WTC11 (cell line): ENCODE measurements at places on chromosomes 3 and 15. TPM values are rescaled to one million over a fixed set of nuclear protein-coding genes. Genes with fewer than 3 reads are reported as not detected.

Gene DENND4A
- 4.9 to 5.7 TPM (median 5.5 TPM) in 3 replicates for total RNA-seq

Gene SETMAR
- total RNA-seq, result 11.6 to 15.0 TPM (median 14.7 TPM) in 3 replicates

Gene WNT5A
- total RNA-seq, result 4.9 to 10.6 TPM (median 5.4 TPM) in 3 replicates

Gene RPP25
- 28.3 to 31.3 TPM (median 29.0 TPM) in 3 replicates for total RNA-seq

DNA sequence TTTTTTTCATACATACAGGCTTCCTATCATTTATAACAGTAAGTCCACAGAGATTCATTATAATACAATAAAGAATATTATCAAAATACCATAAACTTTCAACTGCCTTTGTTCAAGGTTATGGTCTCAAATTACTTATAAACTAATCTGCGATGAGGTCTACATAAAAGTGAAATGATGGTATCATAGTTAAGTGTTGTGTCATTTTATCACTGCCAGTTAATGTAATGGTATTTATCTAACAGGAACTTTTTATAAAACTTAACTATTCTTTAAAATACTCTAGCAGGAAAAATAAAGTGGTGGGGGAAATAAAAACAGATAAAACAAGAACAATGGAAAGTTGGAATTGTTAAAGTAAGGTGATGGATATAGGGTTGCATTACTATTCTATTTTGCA is 153.1 kb downstream of the OSBPL10 start:
- no peak for DNase-seq

- DNase-seq, result no peak
Measured at GRCh38 chr3:174358252-174358651, 500.9 kb upstream of the NAALADL2 start.

DNA sequence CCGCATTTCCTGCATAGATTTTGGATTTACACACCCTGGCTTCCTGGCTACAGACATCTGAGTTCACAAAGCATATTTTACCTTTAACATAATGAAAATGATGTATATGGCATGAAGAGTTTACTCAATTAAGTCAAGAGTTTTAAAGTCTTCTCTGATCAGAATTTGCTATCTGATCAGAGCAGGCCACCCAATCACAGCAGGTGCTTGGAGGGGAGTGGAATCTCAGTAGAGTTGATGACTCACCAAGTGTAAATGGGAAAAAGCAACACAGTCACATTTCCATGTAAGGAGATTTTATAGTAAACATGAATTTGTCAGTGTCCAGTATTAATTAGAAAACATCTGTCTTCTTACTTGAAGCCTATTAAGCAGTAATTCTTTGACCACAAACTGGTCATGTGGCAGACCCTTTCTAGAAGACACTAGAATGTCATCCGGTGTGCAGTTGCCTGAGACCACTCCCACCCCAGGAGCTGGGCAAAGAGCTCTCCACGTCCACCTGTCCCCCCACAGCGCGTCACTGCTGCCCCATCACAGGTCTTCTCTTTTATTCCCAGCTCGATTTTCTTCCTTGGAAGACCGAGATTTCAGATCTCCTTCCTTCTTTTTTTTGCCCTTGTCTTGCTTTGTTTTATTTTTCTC is 10.8 kb downstream of the MESD start:
- no peak for DNase-seq

DNA sequence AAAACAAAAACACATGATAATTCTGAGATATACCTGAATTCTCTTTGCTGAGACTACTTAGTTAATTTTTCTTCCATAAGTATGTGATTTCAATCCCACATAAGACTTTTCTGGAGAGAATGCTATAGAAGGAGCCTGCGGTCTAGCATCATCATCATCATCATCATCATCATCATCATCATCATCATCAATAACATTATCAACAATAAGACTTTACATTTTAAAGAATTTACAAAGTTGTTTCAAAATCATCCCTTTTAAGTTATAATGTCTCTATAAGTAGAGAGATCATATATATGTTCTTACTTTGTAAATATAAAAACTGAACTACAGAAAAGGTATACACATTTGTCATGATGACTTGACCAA is 965.3 kb downstream of the ROBO1 start:
- no peak for DNase-seq

DNA sequence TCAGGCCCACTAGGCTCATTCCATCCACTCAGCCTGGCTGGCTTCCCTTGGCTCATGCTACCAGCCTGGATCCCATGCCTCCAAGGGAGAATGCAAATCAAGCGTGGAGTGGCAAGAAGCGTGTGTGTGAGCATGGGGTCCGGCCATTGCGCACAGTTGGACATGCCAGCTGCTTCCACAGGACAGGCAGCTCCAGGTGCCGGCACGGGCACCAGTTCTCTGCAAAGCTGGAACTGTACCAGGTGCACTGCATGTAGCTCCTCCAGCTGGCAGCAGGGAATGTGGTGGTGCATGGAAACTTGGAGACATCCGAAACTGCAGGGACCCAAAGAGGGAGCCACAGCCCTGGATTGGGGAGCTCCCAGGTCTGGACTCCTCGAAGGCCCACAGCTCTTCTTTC is 449.8 kb downstream of the EPHA6 start:
- DNase-seq, result no peak

DNA sequence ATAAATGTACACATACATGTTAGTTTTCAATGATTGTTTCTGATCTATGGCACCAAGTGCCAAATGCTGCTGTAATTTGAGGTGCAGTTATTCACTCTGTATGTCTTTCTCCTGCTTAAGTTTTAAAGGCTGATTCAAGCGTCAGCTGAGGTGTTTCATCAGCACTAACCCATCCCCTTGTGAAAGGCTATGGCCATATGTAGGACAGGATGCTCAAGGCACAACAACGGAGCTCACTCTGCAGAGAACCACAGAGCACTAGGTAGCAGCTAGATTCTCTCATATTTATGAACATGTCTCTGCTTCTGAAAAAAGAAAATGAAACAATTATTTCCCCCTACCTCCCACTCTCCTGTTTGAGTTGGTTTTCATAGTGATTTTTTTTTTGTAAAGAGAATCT is 340.0 kb upstream of the TMCO5A start:
- DNase-seq, result no peak

GRCh38 chr3:51696954-51697353 is 9.9 kb upstream of the GRM2 start:
- DNase-seq, result no peak

DNA sequence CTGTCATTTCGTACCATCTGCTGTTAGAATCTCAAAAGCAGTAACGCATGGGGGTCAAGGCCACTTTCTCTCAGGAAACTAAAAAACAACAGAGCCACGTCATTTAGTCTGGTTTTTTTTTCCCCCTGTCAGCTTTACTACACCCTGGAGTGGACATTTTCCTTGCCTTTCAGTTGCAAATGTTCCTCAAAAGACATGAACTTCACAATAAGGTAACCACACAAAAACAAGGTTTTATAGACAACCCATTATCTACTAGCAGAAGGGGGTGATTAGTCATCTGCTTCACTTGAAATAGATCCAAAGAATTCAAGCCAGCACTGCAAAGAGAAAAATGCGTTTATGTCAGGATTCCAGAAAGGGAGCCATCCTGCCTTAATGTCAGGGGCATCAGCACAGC is 171.8 kb upstream of the CDIN1 start:
- DNase-seq, result no peak

GRCh38 chr3:135970506-135971116 is 5.1 kb downstream of the PPP2R3A start:
- no peak for DNase-seq
